ENCODE measurements at places on chromosomes 11 and 22.

DNA sequence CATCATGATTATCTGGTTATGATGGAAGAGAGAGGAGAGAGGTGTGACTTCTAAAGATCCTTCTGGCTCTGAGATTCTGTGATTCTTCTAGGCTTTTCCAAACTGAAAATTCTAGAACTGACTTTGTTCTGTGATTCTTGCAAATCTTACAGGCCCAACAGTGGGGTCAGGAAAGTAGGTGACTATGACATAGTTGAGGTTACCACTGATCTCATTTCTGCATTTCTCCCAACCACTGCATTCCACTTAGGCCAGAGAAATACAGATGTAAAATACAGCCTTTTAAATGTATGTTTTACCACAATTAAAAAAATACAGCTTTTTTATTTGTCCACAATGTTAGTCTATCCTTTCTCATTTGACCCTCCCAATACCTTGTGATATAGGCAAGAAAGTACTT, 83.7 kb downstream of the STIM1 start:
- DNase-seq, result no peak

DNA sequence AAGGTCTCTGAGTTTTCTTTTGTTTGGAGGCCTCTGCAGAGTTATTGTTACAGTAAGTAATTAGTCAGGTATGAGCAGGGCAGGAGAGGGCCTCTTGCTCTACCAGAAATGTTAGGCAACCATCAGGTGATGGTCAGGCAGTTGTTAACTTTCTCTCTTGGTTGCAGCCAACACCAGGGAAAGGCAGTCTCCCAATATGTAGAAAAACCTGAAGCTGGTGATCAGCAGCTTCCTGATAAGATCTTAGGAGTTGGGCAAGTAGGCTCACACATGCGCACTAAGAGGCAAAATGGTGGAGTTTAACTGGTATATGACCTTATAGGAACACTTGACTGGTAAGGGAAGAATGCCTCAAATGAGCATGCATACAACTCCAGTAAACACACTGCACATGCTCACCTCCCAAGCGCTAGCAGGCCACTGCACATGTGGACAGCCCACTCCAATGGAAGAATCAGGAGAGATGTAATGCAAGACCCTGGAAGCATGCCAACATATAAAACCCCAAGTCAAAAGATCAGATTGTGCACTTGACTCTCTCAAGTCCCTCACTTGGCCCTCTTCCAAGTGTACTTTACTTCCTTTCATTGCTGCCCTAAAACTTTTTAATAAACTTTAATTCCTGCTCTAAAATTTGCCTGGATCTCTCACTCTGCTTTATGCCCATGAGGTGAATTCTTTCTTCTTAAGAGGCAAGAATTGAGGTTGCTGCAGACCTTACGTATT, 23.7 kb upstream of the SLC35F2 start:
- DNase-seq, result no peak

DNA sequence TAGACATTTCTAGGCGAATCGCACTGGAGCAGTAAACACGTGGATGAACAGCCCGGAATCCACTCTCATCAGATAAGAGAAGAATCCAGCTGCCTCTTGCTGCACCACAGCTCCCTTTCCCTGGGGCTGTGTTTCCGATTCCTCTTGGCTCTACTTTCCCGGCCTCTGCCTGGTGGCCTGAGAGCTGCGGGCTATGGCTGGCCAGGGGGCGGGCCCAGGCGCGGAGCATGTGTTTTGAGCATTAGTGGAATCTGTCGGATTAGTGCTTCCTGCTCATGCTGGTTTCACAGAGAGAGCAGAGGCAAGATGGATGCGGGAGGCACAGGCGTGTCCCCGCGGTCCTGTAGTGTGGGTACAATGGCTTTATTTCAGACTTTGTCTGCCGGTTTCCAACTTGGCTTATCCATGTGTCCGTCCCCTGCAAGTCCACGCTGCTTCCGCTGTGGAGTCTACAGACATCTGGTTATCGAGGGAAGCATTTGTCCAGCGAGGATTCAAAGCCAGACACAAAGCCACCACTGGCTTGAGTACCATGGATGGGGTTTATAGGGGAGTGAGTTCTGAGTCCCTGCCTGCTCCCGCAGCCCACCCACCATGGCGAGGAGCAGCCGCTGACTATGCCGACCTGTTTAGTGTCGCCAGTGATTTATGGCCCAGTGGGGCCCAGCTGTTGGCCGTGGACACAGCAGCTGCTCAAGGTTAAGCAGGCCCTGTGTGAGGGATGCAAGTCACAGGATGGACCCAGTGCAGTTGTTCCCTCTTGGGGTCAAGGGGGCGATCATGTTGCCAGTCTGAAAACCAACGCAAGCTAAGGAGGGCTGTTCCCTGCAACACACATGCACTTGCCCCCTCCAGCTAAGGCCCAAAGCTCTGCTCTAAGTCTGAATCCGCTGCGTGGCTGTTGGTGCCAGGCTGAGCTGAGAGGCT, 43.3 kb upstream of the EP300 start:
- DNase-seq, result no peak

GRCh38 chr22:25125693-25126357, 73.8 kb upstream of the CRYBB3 start:
- no peak for DNase-seq

GRCh38 chr11:72732329-72732728, 19.9 kb downstream of the ARAP1 start:
- no peak for DNase-seq

DNA sequence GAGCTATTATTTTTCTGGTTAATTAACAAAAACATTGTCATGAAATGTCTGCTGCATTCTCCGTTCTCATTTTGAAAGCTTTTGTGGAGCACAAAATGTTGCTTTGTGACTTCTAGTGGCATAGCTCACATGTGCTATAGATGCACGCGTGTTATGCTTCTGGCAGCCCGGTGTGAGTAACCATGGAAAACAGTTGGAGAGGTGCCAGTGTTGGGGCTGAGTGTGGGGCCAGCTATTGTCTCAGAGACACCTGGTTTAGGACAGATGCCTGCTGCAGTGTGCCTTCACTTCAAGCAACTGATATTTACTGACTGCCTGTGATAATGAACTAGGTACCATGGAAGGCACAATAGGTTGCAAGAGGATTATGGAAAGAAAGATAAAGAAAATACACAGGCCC, 760.6 kb downstream of the NTM start:
- DNase-seq, result no peak

- DNase-seq, result no peak
Observed at GRCh38 chr11:35347173-35347878, 72.0 kb downstream of the SLC1A2 start.

GRCh38 chr11:103649401-103649895, 387.0 kb upstream of the DDI1 start:
- DNase-seq, result no peak

GRCh38 chr11:104573441-104573990, 324.7 kb downstream of the CASP12 start:
- DNase-seq, result no peak

- no peak for DNase-seq
Observed at GRCh38 chr22:20568502-20569058, 61.2 kb downstream of the MED15 start.

- DNase-seq, result no peak
Observed at GRCh38 chr11:48164836-48165235, 51.8 kb upstream of the OR4B1 start.

DNA sequence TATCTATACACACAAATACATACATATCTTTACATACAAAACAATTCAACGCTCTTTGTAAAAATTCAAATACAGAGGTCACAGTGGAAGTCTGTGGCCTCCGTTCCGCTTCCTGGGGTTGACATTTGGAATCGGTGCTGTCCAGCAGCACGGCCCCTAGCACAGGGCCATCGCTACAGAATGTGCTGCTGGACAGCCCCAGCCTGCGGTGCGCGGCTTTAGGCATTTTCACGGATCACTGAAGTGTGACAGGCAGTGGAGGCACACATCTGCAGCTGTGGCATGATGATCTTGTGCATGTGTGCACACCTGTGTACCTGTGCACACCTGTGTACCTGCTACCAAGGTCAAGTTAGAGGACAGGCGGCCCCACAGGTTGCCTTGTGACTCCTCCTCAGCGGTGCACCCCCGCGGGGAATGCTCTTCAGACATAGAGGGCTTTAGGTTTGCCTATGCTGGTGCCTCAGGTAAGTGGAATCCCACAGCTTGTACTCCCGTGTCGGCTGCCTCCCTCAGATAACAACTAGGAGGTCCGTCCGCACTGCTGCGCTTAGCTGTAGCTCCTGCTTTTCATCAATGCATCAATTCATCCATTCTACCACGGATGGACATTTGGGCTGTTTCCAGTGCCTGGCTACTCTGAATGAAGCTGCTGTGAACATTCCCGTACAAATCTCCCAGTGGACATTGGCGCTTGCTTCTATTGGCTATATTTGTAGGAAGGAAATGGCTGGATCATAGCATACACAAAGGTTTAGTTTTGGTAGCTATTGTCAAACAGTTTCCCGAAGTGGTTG, 29.9 kb downstream of the GAL start:
- DNase-seq, result no peak

DNA sequence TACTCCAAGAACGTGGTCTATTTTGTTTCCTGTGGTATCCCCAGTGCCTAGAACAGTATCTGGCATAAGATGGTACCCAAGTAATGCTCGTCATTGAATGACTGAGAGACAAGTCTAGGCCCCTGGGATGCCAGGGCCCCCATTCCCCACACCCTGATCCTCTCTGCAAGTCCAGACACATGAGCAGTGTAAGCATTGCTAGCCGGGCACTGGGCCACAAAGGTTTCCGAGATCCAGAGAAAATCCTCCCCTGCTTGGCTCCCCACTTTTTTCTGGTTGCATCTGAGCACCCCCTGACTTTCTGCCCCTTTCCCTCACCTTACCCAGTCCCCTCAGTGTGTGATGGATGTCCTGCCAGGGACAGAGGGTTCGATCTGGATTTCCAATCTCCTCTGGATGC, 160.1 kb upstream of the NECTIN1 start:
- DNase-seq, result no peak

- DNase-seq, result no peak
Observed at GRCh38 chr22:45212306-45212709, 28.4 kb downstream of the KIAA0930 start.

GRCh38 chr22:37345863-37346504, 63.7 kb downstream of the CYTH4 start:
- DNase-seq, result no peak

DNA sequence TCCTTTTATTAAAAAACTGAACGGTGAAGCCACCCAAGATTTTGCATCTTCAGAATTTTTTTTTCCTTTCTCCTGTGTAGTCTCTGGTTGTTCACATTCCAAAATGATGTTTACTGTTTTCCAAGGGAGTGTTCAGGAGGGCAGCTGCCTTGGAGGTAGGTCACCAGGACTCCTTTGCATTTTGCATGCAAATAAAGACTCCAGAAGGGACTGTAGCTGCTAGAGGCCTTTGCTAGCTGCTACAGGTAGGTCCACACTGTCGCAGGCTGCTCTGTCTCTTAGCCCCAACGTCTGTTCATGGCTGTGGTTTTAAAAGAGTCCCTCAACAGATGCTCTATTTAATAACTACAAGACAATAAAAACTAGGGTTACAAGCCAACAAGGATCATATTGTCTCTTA, 11.4 kb downstream of the CTSC start:
- DNase-seq, result no peak

DNA sequence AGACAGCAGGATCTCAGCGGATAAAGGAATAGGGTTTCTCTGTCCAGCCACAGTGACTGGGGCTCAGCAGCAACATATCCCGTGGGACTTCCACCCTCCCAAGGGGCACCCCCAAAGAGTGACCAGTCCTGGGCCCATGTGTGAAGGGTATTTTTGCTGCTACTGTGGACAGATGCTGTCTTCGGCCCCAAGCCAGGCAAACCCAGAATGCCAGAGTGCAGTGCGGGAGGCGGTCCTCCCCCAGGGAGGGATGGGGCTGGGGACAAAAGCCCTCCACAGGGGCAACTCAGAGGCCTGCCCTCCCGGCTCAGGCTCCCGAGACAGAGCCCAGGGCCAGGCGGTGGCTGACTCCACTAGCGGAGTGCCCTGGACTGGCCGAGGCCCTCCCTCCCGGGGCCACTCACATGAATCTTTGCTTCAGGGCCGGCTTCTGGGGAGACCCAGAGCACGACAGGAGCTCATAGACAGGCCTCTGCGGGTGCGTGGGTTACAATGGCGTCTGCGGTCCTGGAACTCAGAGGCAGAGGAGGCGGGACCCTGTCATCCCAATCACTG, 34.7 kb upstream of the WNT7B start:
- no peak for DNase-seq

DNA sequence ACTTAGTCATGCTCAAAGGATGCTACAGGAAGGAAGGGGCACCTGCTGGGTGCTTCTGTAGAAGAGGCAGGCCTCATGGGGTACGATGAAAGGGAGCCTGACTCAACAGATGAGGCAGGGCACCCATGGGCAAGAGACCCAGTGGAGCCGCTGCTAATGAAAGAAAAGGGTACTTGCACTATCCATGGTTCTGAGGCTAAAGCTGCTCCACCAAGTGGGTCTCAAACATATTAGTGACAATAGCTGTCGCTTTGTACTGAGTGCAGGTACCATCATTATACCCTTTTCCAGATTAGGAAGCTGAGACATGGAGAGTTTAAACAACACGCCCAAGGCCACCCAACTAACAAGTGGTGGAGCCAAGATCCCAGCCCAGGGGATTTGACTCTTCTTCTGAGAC, 127.5 kb upstream of the SERPIND1 start:
- DNase-seq, result no peak

GRCh38 chr22:30871391-30872284, 96.9 kb downstream of the MORC2 start:
- DNase-seq, result no peak

GRCh38 chr11:64858467-64859263, 14.2 kb upstream of the CDC42BPG start:
- DNase-seq, result peak; percentile 55

GRCh38 chr11:70645537-70645936, 247.2 kb downstream of the CTTN start:
- no peak for DNase-seq

GRCh38 chr11:62179995-62180394, 10.0 kb upstream of the SCGB1D1 start:
- no peak for DNase-seq

DNA sequence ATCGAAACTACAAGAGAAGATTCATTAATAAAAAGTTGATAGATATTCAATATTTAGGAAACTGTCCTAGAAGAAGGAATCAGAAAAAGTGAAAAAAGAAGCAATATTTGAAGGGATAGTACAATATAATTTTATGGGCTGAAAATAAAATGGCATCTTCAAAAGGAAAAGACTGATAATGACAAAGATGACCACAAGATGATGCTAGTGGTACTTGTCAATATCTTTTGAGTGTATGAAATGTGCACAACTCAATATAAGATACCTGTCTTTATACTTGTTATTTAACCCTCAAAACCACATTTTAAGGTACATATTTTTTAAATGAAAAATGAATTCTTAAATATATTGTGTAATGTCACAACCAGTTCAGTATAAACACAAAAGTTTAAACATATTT, 1059.6 kb upstream of the RAG2 start:
- no peak for DNase-seq

GRCh38 chr11:74035264-74035663, 26.4 kb upstream of the UCP3 start:
- no peak for DNase-seq

- no peak for DNase-seq
Observed at GRCh38 chr22:22591348-22592299, 32.6 kb upstream of the PRAME start.

GRCh38 chr22:45529971-45530575, 27.4 kb downstream of the FBLN1 start:
- DNase-seq, result no peak

GRCh38 chr22:18085188-18085587, 7.4 kb downstream of the PEX26 start:
- no peak for DNase-seq

All from activated naive CD4-positive, alpha-beta T cell treated with anti-CD3 and anti-CD28 coated beads, Interleukin-2, amount 50 U/mL, for 72 hours (primary cell).